CD4-positive, CD25-positive, alpha-beta regulatory T cell (primary cell): ENCODE measurements at places on chromosomes 4 and X. TPM values are rescaled to one million over a fixed set of nuclear protein-coding genes. Genes with fewer than 3 reads are reported as not detected.

The PIR gene
- total RNA-seq, result not detected

The FRG2 gene
- total RNA-seq, result not detected

The TMEM164 gene
- total RNA-seq, result 25.2 TPM

The PTPN13 gene
- total RNA-seq, result 4.6 TPM

GRCh38 chrX:20477836-20478524 lies 211.3 kb upstream of the RPS6KA3 start:
- no peak overlapping the region for H3K27ac ChIP-seq
- no peaks in the 10 kb centered on the region for H3K4me1 ChIP-seq
- H3K36me3 ChIP-seq, result no peaks in the 10 kb centered on the region
- no peak overlapping the region for H3K4me3 ChIP-seq
- no peaks in the 10 kb centered on the region for H3K27me3 ChIP-seq

The TBC1D1 gene
- total RNA-seq, result 48.2 TPM

DNA sequence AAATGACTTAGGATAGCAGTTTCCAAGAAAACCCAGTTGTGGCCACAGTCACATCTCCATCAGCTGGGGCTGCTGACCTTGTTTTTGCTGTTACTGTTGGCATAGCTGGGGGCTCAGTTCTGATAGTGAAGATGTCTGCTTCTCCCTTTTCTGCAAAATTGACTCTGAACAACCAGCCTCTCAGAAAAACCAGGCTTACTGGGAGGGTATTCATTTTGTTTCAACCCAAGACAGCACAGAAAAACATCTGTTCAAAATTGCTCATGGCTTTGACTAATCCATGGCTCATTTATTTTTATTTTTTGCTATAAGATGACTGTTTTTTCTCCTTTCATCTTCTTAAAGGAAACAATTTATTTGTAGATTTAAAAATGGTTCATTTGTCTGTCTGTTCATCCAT lies 53.1 kb downstream of the RASL11B start:
- no peak for DNase-seq
- no peaks in the 10 kb centered on the region for H3K4me1 ChIP-seq
- H3K27me3 ChIP-seq, result no peaks in the 10 kb centered on the region
- H3K36me3 ChIP-seq, result no peaks in the 10 kb centered on the region
- H3K4me3 ChIP-seq, result no peak overlapping the region

DNA sequence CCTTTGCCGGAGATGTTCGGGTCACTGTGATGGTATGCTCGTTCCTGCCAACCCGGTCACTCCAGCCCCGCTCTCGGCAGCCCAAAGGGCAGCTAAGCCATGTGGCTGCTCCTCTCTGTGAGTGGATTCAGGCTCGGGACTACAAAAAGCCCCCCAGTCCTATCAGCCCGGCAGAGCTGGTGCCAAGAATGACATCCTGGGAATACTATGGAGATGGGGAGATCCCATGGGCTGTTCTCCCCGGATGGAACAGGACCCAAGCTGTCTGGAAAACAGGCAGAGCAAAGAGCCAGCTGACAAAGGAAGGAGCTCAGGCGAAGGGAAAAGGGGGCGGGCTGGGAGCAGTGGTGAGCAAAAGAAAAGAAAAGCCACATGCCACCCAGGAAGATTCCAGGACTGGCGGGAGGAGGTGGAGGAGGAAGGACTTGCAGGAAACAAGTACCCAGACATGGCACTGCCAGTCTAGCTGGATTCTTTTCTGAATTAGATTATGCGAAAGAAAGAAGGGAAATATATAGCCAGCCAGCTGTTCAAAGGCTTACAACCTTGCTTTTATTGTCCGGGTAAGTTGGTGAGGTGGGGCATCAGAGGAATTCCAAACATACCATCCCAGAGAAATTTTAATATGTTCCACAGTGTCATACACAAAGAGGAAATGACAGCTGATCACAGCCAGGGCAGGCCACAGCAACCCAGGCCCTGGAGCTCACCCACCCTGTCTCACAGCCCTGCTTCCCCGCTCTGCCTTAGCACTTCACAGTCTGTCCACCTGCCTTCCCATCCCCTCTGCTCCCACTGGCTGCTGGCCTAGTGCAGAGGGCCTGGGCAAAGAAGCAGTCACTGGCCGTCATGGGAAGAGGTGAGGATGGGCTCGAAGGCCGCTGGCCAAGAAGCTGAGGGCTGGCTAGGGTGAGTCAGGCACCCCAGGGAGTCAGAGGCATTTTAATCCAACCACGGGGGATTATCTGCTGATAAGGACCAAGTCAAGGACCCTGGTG lies 3.4 kb downstream of the NDP start:
- no peak overlapping the region for H3K4me3 ChIP-seq
- no peak for DNase-seq
- no peak overlapping the region for H3K27ac ChIP-seq
- no peaks in the 10 kb centered on the region for H3K36me3 ChIP-seq

DNA sequence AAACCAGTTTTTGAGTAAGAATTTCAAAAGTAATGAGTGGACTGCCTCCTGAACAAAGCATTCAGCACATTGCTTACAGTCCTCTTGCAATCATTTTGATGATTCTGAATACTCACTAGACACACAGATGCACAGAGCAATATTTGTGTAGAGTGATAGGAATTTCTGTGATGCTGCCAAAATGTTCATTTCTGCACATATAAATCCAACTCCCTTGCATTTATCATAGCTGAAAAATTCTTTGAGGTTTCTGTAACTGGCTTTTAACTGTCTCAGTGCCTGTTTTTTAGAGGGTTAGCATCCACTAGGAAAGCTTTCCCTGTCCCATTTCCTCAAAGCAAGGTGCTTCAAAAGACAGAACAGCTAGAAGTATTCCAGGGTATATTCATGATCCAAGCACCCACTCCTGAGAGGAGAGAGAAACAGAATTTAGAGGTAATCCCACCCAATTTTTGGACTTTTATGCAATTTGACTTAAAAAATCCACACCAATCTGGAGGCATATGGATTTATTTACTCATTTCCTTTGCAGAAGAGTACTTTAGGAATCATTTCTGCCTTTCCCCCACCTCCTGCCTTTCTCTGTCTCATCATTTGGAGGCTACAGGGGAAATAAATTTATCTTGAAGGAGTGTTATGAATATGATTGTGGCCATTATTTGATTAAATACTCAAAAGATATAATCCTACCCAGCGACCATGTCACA lies 234.5 kb upstream of the SLIT2 start:
- no peak overlapping the region for H3K27ac ChIP-seq
- H3K4me3 ChIP-seq, result no peak overlapping the region
- H3K36me3 ChIP-seq, result no peaks in the 10 kb centered on the region

DNA sequence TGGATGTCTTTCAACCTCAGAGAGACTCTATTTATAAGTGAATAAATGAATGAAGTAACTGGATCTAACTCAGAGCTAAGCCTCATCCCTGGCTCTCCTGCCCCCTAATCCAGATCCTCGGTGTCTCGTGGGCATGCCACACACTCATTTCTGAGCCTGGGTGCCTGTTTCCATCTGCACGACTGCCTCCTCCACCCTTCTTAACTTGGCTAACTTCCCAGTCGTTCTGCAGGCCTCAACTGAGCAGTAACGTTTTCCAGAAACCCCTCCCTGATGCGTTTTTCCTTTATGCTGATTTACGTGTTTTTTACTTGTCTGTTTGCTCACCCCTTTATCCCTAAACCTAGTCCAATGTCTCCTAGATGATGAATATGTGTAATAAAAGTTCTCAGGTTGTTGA lies 186.9 kb upstream of the HS3ST1 start:
- no peak for DNase-seq
- H3K36me3 ChIP-seq, result no peaks in the 10 kb centered on the region
- no peaks in the 10 kb centered on the region for H3K27me3 ChIP-seq
- no peaks in the 10 kb centered on the region for H3K4me1 ChIP-seq

- DNase-seq, result no peak
- H3K27me3 ChIP-seq, result peaks cover 4% of the 10 kb centered on the region
- H3K36me3 ChIP-seq, result no peaks in the 10 kb centered on the region
Measured at GRCh38 chr4:158970812-158971211, 132.1 kb upstream of the RAPGEF2 start.

GRCh38 chrX:30495468-30495867 lies 82.1 kb downstream of the TASL start:
- H3K27me3 ChIP-seq, result no peaks in the 10 kb centered on the region
- H3K4me3 ChIP-seq, result no peak overlapping the region
- no peak overlapping the region for H3K27ac ChIP-seq
- no peaks in the 10 kb centered on the region for H3K36me3 ChIP-seq
- no peak for DNase-seq

DNA sequence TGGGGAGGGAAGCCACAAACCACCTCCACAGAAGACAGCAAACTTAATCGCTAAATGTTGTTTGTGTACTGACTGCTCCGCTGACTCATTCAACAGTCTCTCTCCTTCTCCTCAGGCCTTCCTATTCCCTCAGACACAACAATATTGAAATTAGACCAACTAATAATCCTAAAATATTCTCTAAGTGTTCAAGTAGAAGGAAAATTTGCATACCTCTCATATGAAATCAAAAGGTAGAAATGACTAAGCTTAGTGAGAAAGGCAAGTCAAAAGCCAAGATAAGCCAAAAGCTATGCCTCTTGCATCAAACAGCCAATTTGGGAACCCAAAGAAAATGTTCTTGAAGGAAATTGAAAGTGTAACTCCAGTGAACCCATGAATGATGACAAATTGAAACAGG lies 75.7 kb upstream of the ARHGAP24 start:
- no peaks in the 10 kb centered on the region for H3K36me3 ChIP-seq
- no peaks in the 10 kb centered on the region for H3K4me1 ChIP-seq
- no peak for DNase-seq
- no peak overlapping the region for H3K27ac ChIP-seq
- H3K4me3 ChIP-seq, result no peak overlapping the region

The PPP4R3C gene
- total RNA-seq, result not detected

GRCh38 chrX:82237328-82237727 lies 1035.4 kb downstream of the SH3BGRL start:
- no peak for DNase-seq
- no peak overlapping the region for H3K4me3 ChIP-seq
- no peaks in the 10 kb centered on the region for H3K4me1 ChIP-seq

The ARSJ gene
- not detected for total RNA-seq

The NCBP2L gene
- not detected for total RNA-seq

The FATE1 gene
- total RNA-seq, result not detected

- H3K36me3 ChIP-seq, result no peaks in the 10 kb centered on the region
- no peaks in the 10 kb centered on the region for H3K4me1 ChIP-seq
- no peak for DNase-seq
- no peaks in the 10 kb centered on the region for H3K27me3 ChIP-seq
- H3K27ac ChIP-seq, result no peak overlapping the region
- no peak overlapping the region for H3K4me3 ChIP-seq
Measured at GRCh38 chr4:83989835-83990234, 453.9 kb downstream of the GPAT3 start.

DNA sequence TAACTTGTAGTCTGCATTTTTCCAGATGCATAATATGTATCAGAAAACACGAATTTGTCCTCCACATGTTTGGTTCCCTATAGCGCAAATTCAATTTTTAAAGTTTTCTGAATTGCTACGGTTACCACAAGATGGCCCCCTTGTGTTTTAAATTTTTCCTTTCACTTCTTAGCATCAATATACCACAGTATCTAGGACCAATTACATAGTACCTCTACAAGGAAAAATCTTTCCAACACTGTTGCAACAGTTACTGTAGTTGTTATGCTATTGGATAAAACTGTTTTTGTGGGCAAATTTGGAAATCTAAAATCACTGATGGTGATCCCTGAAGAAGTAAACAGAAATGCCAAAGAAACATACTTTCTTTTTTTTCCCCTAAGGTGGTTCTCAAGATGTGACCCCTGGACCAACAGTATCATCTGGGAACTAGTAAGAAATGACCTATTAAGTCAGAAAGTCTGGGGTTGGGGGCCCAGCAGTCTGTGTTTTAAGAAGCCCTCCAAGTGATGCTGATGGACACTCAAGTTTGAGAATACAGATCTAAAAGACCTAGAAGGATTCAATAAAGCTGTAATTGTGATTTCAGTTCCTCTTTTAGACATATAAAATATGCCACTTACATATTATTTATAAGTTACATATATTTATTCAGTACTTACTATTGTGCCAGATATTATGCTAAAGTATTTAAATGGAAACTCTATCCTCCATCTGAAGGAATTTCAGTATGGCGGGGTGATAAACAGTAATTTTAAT lies 3.1 kb downstream of the ZGRF1 start:
- DNase-seq, result peak; percentile 53
- peak overlapping the region; percentile 49 for H3K27ac ChIP-seq
- peak overlapping the region; percentile 64 for H3K4me3 ChIP-seq
- peaks cover 11% of the 10 kb centered on the region for H3K4me1 ChIP-seq

- no peaks in the 10 kb centered on the region for H3K27me3 ChIP-seq
- no peaks in the 10 kb centered on the region for H3K36me3 ChIP-seq
- no peaks in the 10 kb centered on the region for H3K4me1 ChIP-seq
- H3K27ac ChIP-seq, result no peak overlapping the region
Measured at GRCh38 chrX:133850399-133850798, 135.0 kb downstream of the GPC3 start.

- no peak overlapping the region for H3K27ac ChIP-seq
- no peaks in the 10 kb centered on the region for H3K36me3 ChIP-seq
- DNase-seq, result no peak
- no peak overlapping the region for H3K4me3 ChIP-seq
- H3K27me3 ChIP-seq, result no peaks in the 10 kb centered on the region
Measured at GRCh38 chrX:20743046-20743445, 476.3 kb upstream of the RPS6KA3 start.

The CXorf49 gene
- total RNA-seq, result not detected

GRCh38 chr4:80103629-80104028 lies 30.6 kb upstream of the ANTXR2 start:
- no peak for DNase-seq
- no peaks in the 10 kb centered on the region for H3K27me3 ChIP-seq
- no peak overlapping the region for H3K4me3 ChIP-seq
- no peak overlapping the region for H3K27ac ChIP-seq

- no peak overlapping the region for H3K27ac ChIP-seq
- H3K4me3 ChIP-seq, result no peak overlapping the region
- H3K4me1 ChIP-seq, result no peaks in the 10 kb centered on the region
- DNase-seq, result no peak
- no peaks in the 10 kb centered on the region for H3K36me3 ChIP-seq
Measured at GRCh38 chr4:175784986-175785525, 27.0 kb downstream of the GPM6A start.

DNA sequence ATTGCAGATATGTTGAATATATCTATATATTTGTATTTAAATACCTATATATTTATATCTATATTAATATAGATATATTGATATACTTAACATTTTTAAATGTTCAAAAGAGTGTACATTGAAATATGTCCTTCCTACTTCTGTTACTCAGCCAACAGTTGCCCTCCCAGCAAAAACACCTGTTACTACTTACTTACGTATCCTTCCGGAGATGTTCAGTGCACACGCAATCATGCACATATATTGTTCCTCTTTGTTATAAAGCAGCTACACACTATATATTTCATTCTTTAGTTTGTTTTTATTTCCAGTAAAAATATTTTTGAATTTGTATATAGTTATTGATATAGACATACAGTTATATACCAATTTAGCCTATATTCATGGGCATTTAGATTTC lies 142.3 kb downstream of the ARHGAP24 start:
- no peaks in the 10 kb centered on the region for H3K36me3 ChIP-seq
- H3K27ac ChIP-seq, result no peak overlapping the region
- no peaks in the 10 kb centered on the region for H3K4me1 ChIP-seq
- H3K4me3 ChIP-seq, result no peak overlapping the region

The KLHL13 gene
- 0.27 TPM for total RNA-seq

GRCh38 chrX:115036029-115036428 lies 18.6 kb upstream of the IL13RA2 start:
- no peaks in the 10 kb centered on the region for H3K27me3 ChIP-seq
- H3K4me1 ChIP-seq, result no peaks in the 10 kb centered on the region
- H3K36me3 ChIP-seq, result no peaks in the 10 kb centered on the region

The GRIA2 gene
- total RNA-seq, result not detected

- H3K4me1 ChIP-seq, result no peaks in the 10 kb centered on the region
- H3K4me3 ChIP-seq, result no peak overlapping the region
- no peak for DNase-seq
- H3K36me3 ChIP-seq, result peaks cover 36% of the 10 kb centered on the region
- no peak overlapping the region for H3K27ac ChIP-seq
- H3K27me3 ChIP-seq, result no peaks in the 10 kb centered on the region
Measured at GRCh38 chr4:38113551-38113950, 153.4 kb downstream of the PTTG2 start.
